Activated CD4-positive, alpha-beta T cell treated with anti-CD3 and anti-CD28 coated beads, Interleukin-2, amount 50 U/mL, for 4 hours (primary cell): ENCODE measurements at places on chromosomes 7 and 10.
A peak's percentile ranks its signal among the peaks of the same experiment; 100 is the strongest.

- peak; percentile 63 for DNase-seq
These were observed 212.4 kb downstream of the CCSER2 start for GRCh38 chr10:84540617-84541288.

GRCh38 chr7:25562673-25563182 is 334.4 kb upstream of the NPVF start:
- DNase-seq, result no peak

GRCh38 chr7:77409739-77410547 is 6.2 kb downstream of the GSAP start:
- no peak for DNase-seq

GRCh38 chr10:29725133-29725720 is 90.5 kb upstream of the SVIL start:
- no peak for DNase-seq

- DNase-seq, result no peak
These were observed 31.8 kb upstream of the SRGN start for GRCh38 chr10:69056129-69056528.

DNA sequence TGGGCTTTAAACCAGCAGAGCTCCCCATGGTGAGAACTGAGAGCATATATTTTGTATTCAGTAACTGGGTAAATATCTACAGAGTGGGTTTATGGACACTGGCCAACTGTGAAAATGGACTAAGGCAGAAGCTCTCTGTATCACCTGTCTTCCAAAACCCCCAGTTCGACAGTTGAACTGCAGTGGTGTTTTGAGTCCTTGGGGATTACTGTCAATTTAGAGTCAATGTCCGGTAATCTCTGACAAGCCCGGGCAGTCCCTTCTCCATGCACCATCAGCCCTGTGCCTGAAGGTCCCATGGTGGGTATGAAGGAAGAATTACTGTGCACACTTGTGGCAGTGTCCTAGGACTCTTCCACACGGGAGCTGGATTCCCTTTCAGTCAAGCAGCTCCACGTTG is 235.0 kb downstream of the CCSER2 start:
- no peak for DNase-seq
